ENCODE measurements at places on chromosomes 3 and 15. TPM values are rescaled to one million over a fixed set of nuclear protein-coding genes. Genes with fewer than 3 reads are reported as not detected.

GRCh38 chr15:74431645-74432044, 2.1 kb downstream of the SEMA7A start:
- DNase-seq = no peak

DNA sequence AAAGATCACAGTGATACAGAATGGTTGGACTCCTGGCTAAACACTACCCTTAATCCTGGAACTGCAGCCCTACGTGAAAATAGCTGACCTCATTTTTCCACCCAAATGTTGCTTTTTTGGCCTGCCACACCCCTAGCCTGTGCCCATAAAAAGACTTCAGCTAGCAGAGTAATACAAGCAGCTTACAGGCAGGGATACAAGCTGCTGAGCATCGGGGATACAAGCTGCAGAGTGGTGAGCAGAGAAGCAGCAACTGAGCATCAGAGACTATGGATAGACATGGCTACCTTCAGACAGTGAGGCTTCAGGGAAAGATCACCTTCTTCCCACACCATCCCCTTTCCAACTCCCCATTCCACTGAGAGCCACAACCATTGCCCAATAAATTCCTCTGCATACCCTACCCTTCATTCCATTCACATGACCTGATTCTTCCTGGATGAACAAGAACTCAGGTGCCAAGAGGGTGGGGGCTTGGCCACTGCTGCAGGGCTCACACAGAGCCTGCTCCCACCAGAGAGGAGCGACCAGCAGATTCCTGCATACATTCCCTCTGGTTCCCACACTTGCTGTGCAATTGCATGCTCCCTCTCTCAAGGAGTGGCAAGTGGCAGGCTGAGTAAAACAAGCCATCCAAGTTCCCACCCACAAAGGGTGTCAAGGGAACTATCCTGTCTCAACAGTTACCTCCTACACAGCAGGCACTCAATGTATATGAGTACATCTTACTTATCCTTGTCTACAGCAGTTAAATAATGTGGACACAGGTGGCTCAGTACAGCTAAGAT, 217.5 kb downstream of the ALCAM start:
- no peak for DNase-seq

GRCh38 chr15:80822256-80822655, 43.1 kb downstream of the CEMIP start:
- DNase-seq = no peak

DNA sequence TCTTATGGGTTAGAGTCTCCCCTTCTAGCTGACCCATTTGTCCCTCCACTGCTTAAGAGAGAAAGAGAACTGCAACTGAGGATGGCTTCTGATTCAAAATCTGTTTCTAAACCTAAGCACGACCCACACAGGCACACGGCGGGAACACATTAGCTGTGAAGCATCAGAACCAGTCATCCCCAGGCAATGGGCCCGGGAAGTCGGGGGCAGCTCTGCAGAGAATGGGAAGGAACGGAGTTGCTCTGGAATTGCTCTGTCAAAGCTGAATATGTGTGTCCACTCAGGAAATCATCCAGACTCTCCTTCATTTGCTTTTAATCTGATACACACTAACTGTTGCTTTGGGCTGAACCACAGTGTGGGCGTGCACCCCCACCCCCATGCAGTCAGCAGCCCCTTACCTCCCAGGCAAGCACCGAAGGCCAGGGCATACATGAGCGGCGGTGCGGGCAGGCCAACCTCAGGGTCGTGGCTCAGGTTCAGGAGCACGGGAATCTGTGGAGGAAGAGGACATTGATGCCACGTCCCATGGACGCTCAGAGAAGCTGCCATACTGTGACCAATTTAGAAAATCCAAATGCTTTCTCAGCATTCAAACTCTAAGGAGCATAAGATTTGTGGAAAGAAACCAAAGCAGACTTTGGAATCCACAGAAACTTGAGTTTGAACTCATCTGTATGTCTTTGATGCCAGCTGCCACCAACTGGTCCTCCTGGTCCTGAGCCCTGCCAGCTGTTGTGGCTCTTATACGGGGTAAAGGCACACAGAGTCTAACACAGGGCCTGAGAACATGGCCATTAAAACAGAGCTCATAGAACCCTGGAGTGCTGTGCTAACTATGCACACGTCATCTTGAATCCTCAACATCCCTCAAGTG, 247.9 kb downstream of the OCA2 start:
- DNase-seq = no peak

- DNase-seq = no peak
Measured at GRCh38 chr3:154061001-154061370, 60.2 kb upstream of the ARHGEF26 start.

GRCh38 chr3:101643009-101643844, 33.7 kb downstream of the ZBTB11 start:
- DNase-seq = no peak

- DNase-seq = no peak
Measured at GRCh38 chr3:36926292-36926897, 18.5 kb downstream of the TRANK1 start.

GRCh38 chr3:5874931-5875341, 687.4 kb downstream of the EDEM1 start:
- DNase-seq = no peak

- DNase-seq = no peak
Measured at GRCh38 chr15:54017959-54018358, 39.7 kb downstream of the UNC13C start.

- no peak for DNase-seq
Measured at GRCh38 chr15:69976366-69976994, 121.2 kb downstream of the TLE3 start.

GRCh38 chr15:88529021-88529630, 17.4 kb downstream of the DET1 start:
- no peak for DNase-seq

DNA sequence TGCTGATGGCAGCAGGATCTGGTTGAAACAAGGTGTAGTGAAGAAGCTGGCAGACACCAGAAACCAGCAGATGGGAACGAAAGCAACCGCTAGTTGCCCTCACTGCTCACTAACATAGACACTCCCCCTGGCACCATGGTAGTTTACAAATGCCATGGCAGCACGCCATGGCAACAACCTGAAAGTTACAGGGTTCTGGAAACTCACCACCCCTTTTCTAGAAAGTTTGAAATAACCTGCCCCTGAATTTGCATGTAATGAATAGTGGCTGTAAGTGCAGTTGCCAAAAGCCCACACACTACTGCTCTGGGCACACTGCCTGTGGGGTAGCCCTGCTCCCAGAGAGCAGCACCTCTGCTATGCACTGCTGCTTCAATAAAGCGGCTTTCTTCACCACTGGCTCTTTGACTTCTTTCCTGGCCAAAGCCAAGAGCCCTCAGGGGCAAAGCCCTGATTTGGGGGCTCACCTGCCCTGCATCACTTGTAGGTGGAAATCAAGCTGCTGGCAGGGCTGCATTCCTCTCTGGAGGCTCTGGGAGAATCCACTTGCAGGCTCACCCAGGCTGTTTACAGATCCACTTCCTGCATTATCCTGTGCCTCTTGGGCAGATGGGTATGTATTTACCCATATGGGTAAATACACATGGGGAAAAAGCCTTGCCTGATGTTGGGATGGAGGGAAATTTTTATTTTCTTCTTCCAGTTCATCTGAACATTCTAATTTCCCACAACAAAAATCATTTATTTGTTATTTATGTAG, 2.0 kb upstream of the GP9 start:
- DNase-seq = no peak

GRCh38 chr15:58182460-58183163, 44.4 kb downstream of the AQP9 start:
- no peak for DNase-seq

DNA sequence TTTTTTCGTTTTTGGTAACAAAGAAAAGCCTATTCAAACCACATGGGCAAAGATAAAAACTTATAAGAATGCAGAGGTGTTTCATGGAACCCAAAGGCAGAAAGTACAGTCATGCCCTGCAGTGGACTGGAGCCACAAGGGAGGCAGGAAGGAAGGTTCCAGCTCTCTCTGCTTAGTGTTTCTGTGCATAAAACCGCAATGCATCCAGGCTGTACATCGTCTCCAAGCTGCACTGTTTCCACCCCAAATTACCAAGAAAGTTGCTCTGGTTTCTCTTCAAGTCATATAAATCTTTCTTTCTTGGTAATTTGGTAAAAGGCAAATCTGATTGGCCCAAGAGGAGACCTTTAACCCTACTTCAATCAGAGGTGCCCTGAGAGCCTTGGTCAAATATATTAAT, 15.8 kb downstream of the TRAT1 start:
- no peak for DNase-seq

GRCh38 chr15:95267481-95267880, 1036.1 kb downstream of the MCTP2 start:
- no peak for DNase-seq

DNA sequence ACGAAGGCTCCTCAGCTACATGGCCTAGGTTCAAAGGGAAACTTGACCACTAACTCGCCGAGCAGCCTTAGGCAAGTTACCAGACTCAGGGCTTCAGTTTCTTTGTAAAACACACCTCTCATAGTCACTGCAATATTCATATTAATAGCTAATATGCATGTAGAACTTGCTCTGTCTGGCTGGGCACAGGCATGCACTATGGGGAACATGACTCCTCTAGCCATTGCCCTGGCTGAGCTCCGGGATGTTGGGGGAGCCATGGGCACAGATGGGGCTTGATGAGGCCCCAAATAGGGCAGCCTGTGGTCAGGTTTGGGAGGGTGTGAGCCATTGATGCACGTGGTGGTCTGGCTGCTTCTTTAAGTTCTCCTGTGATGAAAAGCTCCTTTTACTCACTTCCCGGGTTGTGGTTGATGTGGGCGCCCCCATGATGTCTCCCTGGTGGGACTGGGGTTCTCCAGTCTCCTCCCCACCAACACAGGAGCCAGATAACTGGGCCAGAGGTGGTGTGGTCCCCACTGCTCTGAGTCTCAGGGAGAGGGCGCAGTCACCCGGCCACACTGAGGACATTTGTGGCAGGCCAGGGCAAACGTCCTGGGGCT, 29.4 kb upstream of the DUSP7 start:
- DNase-seq = no peak

DNA sequence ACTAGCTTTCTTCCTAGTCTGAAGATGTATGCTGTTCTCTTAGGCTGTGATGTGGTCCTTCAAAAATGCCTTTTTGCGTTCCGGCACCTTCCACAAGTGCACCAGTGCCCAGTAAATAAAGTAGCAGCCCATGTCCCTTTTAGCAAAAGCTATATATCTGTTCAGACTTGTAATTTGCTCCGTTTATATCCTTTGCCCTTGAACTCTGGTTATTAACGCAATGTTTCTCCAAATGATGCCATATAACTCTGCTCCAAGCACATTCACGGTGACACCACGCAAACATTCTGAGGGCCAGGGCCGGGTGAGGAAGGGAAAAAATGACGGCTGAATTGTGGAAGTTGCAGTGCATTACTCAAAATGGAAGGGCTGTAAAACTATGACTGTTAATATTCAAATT, 1001.1 kb upstream of the NR2F2 start:
- DNase-seq = no peak

GRCh38 chr3:23835802-23836201, 30.0 kb downstream of the UBE2E1 start:
- DNase-seq = no peak

DNA sequence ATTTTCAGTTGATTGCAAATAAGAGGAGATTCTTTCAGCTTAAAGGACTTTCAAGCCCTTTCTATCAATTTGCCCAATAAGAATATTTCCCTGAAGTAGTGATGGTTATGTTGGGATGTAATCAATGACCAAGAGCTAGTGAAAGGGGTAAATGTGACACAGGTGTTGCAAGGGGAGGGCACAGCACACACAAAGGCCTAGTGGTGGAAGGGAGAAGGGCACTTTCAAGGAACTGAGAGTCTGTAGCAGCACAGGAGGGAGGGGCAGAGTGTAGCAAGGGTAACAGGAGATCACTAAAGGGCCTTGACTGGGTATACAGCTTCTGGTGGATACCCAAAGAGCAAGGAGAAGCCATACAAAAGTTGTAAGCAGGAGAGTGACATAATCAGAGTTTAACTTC, 217.8 kb upstream of the ARHGEF26 start:
- DNase-seq = no peak

CDHR4 gene
- not detected for total RNA-seq

CLDN1 gene
- 51.7 TPM for total RNA-seq

OCA2 gene
- total RNA-seq = 4.0 TPM

FETUB gene
- 9.0 TPM for total RNA-seq

PLA2G4E gene
- total RNA-seq = 89.5 TPM

ZNF502 gene
- 1.7 TPM for total RNA-seq

All from esophagus squamous epithelium (tissue), 5 donors.